ENCODE measurements at places on chromosomes 7 and 10. TPM values are rescaled to one million over a fixed set of nuclear protein-coding genes. Genes with fewer than 3 reads are reported as not detected.
A peak's percentile ranks its signal among the peaks of the same experiment; 100 is the strongest.

Gene DHX32
- 38.2 TPM for total RNA-seq

- H3K36me3 ChIP-seq = no peaks in the 10 kb centered on the region
- H3K27ac ChIP-seq = no peak overlapping the region
- H3K4me3 ChIP-seq = no peak overlapping the region
- peaks cover 4% of the 10 kb centered on the region for H3K27me3 ChIP-seq
- DNase-seq = no peak
Measured at GRCh38 chr10:78433766-78434535, 400.3 kb downstream of the RPS24 start.

GRCh38 chr7:20264623-20265022 is 47.4 kb upstream of the MACC1 start:
- H3K27ac ChIP-seq = no peak overlapping the region
- no peaks in the 10 kb centered on the region for H3K36me3 ChIP-seq
- H3K4me3 ChIP-seq = no peak overlapping the region
- no peak for DNase-seq

- peak; percentile 73 for DNase-seq
- H3K36me3 ChIP-seq = no peaks in the 10 kb centered on the region
- peak within 1 kb of the TSS; percentile 97 for H3K27ac ChIP-seq
Measured at GRCh38 chr10:63520500-63521415, at the start of gene REEP3. Gene REEP3 (plus strand): TSS chr10:63521401. CDS start chr10:63521546, 145 bp downstream.

DNA sequence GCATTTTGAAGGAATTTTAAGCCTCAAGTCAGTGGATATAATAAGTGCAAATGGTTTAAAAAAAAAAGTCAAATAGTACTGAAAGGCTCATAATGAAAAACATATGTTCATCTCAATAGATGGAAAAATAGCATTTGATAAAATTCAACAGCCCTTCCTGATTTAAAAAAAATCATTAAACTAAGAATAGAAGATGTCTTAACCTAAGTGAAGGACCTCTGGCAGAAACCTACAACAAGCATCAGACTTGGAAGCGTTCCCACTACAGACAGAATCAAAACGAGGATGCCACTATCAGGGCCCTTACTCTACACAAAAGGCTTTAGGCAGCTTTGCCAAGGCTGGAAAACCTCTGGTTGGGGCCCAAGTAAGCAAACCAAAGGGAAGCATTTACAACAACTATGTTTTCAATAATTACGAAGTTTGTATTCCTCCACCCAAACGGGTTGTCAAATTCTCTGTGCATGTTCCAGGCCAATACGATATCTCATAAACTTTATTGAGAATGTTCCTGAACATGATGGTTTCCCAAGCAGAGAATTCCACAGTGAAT is 45.1 kb downstream of the CYTH3 start:
- DNase-seq = no peak
- no peak overlapping the region for H3K27ac ChIP-seq

- H3K4me1 ChIP-seq = peaks cover 9% of the 10 kb centered on the region
- H3K27me3 ChIP-seq = no peaks in the 10 kb centered on the region
- DNase-seq = no peak
Measured at GRCh38 chr10:71694039-71694501, 25.5 kb downstream of the C10orf105 start.

DNA sequence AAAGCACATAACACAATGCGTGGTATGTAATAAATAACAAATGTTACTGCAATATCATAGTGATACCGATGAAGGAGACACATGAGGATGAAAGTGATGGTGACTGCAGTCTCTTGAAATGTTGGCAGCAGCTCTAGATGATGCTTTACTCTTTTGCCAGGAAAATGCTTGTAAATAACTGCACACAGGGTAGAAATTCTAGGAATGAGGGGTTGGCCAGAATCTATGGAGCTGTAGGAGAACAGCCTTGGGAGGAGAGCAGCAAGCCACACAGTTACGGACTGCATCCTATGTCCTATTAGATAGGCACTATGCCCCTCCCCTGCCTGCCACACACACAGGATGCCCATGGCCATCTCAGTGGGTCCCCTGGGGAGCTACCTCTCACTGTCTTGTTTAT is 97.6 kb upstream of the GSDME start:
- no peaks in the 10 kb centered on the region for H3K36me3 ChIP-seq
- no peaks in the 10 kb centered on the region for H3K4me1 ChIP-seq
- no peak overlapping the region for H3K27ac ChIP-seq
- no peak for DNase-seq
- H3K4me3 ChIP-seq = no peak overlapping the region

Measured in adrenal gland (tissue), 19 donors.